OCI-M1 (cell line): ENCODE measurements at places on chromosomes 12 and 14.

DNA sequence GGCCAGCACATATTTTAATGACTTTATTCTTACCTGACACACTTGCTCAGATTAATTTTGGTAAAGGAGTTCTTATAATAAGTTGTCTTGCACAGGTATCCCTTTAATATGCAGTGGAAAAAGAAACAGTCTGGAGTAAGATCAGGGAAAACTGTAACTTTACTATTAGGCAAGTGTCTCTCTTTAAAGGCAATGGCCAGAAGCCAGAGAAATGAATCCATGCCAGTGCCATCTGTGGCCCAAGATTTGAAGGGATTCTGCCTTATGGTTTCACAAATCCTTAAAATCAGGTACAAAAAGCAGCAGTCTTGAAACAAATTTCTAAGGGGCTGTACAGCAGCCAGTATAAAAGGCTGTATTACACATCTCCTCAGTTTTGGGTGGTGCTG lies 22.4 kb downstream of the NFYB start:
- no peak for DNase-seq

DNA sequence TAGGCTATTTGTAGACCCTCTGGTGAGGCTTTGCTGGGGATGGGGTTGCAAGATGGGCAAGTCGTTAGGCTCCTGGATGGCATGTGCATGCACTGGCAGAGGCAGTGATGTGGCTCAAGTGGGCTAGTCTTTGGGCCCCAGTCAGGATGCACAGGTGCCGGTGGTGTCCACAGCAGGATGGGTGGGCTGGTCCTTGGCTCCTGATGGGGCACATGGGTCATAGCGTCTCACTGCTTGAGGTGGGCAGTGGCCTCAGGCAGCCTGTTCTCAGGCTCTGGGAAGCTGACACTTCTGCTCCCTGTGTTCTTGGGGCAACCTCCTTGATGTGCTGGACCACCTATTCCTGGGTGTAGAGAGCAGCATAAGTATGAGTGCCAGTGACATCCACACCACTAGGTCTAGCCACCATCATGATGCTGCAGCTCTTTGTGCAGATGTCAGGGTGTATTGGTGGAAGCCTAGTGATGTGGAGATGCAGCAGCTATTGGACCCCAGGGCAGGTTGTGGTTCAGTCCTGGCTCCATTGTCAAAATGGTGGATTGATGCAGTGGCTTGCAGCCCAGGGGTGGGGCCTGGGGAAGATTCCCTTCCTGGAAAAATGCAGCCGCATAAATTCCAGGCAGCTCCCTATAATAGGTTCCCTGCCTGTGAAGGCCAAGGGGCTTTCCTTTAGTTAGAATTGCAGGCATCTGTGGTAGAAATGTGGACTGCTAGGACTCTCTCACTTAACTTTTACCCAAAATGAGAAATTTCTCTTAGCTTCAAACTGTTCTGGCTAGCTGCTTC lies 742.5 kb upstream of the MDGA2 start:
- no peak for DNase-seq

DNA sequence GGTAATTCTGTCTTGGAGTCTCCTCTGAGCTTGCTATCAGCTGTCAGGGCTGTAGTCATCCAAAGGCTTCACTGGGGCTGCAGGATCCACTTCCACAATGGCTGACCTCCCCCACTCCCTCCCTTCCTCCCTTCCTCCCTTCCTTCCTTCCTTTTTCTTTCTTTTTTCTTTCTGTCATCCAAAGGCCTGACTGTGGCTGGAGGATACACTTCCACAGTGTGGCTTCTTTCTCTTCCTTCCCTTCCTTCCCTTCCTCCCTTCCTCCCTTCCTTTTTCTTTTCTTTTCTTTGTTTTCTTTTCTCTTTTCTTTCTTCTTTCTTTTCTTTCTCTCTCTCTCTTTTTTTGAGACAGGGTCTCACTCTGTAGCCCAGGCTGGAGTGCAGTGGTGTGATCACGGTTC lies 30.6 kb downstream of the ARF6 start:
- DNase-seq = no peak

GRCh38 chr14:37279818-37280217 lies 82.1 kb downstream of the MIPOL1 start:
- DNase-seq = no peak

DNA sequence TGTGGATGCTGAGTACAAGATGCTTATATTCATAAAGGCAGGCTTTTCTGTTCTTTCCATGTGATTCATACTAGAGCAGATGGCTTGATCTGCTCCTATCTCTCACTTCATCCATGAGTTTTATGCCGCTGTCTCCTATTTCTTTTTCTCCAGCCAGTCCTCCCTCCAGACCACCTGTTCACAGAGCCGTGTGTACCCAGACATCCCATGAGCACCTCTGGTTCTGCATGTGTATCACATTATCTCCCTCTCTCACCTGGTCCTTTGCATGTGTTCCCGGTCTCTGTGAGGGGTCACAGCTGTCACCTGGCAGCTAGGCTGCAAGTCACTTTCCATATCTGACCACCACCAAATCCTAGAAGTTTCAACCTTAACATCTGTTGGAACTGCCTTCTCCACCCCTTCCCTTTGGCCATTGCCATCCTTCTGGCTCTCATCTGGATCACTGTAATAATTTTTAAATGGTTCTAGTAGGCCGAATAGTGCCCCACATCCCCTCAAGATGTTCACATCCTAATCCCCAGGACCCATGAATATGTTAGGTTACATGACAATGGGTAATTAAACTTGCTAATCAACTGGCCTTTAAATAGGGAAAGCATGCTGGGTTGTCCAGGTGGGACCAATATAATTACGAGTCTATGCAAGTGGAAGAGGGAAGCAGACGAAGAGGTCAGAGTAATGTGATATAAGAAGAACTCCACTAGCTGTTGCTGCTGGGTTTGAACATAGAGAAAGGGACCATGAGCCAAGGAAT lies 168.1 kb downstream of the SNAPC1 start:
- DNase-seq = no peak

DNA sequence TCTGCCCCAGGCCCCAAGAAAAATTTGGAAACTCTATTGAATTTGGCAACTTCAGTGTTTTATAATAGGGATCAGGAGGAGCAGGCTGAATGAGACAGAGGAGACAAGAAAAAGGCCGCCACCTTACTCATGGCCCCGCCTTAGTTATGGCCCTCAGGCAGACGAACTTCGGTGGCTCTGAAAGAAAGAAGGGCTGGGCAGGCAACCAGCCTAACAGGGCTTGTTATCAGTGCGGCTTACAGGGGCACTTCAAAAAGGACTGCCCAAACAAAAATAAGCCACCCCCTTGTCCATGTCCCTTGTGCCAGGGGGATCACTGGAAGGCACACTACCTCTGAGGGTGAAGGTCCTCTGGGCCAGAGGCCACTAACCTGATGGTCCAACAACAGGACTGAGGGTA lies 146.3 kb upstream of the ATF7IP start:
- DNase-seq = no peak

GRCh38 chr14:102565959-102566358 lies 26.5 kb upstream of the RCOR1 start:
- no peak for DNase-seq

DNA sequence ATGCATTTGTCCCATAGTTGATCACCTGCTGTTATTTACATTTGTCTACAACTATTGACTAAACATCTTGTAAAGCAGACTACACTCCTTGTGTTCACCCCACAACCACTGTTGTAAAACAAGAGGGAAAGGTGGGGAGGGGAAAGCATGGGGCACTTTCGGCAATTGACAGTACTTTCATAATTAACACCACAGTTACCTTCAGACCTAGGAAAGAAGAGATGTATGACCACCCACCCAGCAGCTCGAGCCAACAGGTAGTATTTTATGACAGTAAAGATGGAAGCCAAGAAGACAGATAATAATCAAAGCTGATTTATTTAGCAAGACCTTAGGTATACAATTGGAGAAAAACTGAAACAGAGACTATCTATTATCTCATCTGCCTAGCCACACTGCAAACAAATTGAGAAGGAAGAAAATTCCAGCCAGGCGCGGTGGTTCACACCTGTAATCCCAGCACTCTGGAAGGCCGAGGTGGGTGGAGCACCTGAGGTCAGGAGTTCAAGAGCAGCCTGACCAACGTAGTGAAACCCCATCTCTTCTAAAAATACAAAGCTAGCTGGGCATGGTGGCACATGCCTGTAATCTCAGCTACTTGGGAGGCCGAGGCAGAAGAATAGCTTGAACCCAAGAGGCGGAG lies 11.2 kb downstream of the HECTD4 start:
- DNase-seq = no peak
